ENCODE measurements at places on chromosomes 5 and 9.

GRCh38 chr9:91185193-91185886, 176.4 kb downstream of the AUH start:
- DNase-seq = no peak

GRCh38 chr9:93053781-93054331, 4.6 kb upstream of the SUSD3 start:
- no peak for DNase-seq

DNA sequence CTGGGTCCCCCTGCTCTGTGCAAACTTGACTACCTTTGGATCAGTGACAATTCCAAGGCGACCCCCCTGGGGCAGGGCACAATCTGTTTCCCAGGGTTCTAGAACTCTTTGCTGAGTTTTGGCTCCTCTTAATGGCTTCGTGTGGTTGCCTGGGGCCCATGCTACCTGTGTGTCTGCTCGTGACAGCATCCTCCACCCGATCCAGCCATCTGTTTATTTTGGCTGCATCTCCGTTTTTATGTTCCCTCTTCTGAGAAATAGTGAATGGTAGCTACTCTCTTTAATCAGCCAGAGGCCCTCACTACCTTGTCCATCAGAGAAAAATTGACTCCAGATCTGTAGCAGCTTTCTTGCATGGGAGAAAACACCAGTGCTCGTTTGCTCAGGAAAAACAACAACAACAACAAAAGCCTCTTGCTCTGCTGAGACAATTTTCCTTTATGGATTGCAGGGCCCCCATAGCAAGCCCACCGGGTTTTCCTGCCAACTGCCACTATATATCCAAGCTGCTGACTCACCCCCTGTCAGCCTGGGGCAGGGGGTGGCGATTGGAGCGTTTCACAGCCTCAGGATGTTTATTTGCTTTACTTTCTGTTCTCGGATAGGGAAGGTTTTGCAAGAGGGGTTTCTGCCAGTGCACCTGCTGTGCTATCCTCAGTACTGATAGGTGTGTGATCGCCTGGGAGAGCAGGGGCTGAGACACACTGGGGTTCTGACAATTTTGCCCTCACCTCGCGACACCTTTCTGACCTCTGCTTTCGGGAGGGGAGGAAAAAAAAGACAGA, 607.8 kb downstream of the BNC2 start:
- DNase-seq = no peak

DNA sequence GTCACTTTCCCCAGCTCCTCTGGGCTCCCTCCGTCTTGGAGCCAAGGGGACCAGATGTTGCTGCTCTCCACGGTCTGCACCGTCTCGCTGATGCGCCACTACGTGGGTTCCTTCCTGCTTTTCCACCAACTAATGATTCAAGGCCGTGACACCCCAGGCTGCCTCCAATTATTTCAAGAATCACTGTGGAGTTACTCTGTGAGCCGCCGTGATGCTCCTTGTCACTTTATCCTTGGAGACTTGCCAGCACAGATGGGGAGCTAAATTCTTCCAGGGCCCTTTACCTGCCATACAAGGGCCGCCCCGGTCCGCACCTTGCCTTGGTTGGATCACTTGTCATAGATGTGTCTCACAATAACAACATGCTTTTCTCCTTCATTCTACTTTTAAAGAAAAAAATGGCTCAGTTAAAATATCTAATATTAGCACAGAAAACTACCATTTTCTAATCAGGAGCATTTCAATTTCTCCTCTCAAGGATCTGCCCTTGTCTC, 202.0 kb downstream of the FSTL4 start:
- DNase-seq = peak; percentile 43

DNA sequence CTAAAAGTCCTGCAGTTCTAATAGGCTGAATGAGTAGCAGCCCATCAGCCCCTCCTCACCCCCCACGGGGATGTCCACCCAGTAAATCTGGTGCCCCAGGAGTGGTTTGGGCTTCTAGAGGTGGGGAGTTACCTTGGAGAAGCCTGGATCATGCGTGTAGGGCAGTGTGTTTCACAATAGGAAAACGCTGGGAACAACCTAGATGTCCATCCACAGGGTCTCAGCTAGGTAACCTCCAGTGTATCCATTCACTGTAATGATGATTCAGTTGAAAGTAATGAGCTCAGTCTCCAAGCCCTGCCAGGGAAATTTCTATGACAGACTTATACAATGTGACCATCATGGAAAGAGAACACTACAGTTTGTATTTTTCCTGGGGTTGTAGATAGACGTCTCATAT, 51.8 kb downstream of the NDST1 start:
- DNase-seq = no peak

GRCh38 chr9:101707721-101708120, 30.7 kb downstream of the GRIN3A start:
- no peak for DNase-seq

- DNase-seq = no peak
Observed at GRCh38 chr5:162474239-162474638, 406.7 kb downstream of the GABRG2 start.

GRCh38 chr5:109196087-109196822, 213.5 kb downstream of the PJA2 start:
- no peak for DNase-seq
